ENCODE measurements at places on chromosomes 7 and 10.

DNA sequence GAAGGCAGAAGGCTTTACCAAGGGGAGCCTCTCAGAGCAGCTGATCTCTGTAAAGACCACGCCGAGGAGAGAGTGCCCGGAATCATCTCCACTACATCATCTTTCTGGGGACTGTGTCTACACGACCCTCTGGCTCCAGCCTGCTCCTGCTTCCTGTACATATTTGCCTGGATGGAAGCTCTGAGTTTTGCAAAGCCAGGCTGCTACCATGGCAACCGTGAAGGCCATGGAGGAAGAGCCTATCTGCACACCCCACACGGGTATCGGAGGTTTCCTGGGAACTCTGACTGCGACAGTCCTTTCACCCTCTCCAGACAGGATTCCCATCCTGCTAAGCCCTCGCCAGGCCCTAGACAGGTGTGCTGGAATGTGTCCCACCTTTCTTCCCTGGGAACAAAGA is 83.4 kb upstream of the TNRC18 start:
- no peak for DNase-seq

DNA sequence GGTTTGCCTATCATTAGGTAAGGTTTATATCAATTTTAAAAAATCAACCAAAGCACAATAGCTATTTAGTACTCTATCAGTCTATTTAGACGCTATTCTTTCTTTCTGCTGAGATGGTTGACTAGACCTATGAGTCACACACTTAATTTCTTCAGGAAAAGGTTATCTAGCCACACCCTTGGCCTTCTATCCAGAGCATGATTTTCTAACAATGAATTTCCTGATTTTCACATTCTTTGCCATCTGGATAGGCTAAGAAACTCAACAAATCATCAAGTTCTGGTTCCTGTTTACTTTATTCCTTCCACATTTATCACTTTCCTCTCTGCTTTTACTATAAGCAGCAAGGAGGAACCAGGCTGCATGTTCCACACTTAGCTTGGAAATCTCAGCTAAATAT is 8.1 kb downstream of the PRPS1L1 start:
- DNase-seq = peak; percentile 31

DNA sequence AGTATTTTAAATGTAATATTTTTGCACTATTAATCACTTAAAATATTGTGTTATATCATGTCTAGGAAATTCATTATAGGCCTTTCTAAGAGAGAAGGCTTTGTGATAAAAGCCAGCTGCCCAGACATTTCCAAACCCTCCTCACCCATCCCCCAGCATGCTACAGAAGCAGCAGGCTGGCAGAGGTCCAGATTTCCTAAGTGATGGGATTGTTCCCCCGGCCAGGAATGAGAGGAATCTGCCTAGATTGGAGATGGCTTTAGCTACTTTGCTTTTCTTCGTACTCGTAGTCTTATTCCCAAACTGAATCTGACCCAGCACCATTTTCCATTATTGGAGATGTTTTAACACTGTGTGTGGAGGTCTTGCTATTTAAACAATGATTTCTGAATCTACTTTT is 29.4 kb downstream of the CDK14 start:
- peak; percentile 80 for DNase-seq

- DNase-seq = peak; percentile 53
These were observed 116.2 kb upstream of the AFAP1L2 start for GRCh38 chr10:114520453-114520852.

- no peak for DNase-seq
These were observed 111.1 kb upstream of the FAM20C start for GRCh38 chr7:81068-81925.

GRCh38 chr10:23459308-23459939 is 20.5 kb downstream of the OTUD1 start:
- no peak for DNase-seq

GRCh38 chr10:17785276-17785930 is 23.7 kb upstream of the MRC1 start:
- DNase-seq = no peak

- peak; percentile 21 for DNase-seq
These were observed 138.4 kb upstream of the TNS3 start for GRCh38 chr7:47720141-47720906.

DNA sequence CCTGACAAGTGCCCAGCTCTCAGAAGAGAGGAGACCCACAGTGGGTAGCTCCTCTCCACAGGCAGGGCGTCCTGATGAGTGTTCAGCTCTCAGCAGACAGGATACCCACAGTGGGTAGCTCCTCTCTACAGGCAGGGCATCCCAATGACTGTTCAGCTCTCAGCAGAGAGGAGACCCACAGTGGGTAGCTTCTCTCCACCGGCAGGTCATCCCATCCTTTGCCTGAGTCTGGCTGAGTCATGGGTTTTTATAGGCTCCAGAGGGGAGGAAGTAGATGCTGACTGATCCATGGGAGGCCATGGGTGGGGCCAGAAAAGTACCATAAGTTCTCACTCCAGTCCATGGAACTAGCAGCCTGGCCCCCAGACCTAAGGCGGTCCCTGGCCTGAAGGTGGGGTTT is 18.5 kb downstream of the CFAP70 start:
- DNase-seq = no peak
